CD4-positive, alpha-beta T cell treated with Interleukin-10 for 1 hour (primary cell): ENCODE measurements at places on chromosomes 3 and 15.
A peak's percentile ranks its signal among the peaks of the same experiment; 100 is the strongest.

GRCh38 chr15:88428805-88429605 lies 38.2 kb downstream of the MRPL46 start:
- no peak for DNase-seq

DNA sequence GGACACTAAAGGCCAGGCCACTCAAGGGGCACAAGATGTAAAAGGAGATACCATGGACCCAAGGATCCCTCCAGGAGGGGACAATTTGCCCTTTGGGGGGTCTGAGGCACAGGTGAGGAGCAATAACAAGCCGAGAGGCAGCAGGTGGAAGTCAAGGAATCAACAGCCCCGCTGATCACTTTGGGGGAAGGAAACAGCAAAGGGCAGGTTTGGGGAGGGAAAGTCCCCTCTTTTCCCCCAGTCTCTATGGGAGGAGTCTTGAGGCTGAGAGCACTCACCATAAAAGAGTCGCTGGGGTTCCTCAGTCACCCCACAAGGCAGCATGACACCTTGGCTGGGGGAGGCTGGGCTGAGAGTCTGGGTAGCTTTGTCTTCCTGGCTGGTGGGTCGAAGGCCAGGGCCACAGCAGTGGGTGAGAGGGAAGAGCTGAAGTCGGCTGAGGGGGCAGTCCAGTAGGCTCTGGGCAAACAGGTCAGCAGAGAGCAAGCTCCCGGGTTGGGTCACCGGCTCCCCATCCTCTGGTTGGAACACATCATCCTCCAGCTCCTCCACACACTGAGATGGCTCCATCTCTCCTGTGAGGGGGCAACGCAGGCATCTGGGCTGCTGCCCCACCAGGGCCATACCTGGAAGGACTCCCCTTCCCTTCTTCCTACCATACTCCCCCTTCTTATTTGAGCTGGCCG lies 3.0 kb downstream of the BMF start:
- peak; percentile 63 for DNase-seq

DNA sequence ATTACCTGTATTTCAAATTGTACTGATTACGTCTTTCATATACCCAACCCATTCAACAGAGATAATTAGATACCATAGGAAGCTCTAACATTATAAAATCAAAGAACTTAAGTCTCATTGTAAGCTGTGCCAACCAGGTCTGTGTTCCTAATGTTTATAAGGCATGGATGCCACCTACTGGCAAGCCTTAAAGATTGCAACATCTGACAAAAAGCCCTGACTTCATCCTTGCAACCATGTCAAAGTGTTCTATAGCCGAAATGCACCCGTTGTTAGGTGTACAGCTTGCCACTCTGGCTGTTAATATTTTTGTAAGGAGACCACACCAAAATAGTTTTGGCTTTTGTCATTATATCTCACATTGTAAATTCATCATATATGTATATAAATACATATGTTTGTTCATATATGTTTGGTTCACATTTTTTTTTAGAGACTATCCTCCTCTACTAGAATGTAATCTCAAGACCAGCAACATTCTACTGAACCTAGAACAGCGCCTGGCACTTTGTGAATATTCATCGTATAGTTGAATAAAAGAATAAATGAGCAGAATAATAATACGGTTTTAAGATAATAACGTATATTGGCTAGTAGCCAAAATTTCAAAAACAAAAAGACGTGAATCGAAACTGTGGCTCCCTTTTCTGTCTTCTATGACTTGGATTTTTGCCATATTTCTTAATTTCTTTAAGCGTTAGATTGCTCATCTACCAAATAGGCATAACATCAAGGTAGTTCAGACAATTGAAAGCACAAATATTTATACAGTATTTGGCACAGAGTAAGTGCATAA lies 258.1 kb downstream of the TBL1XR1 start:
- peak; percentile 57 for DNase-seq

DNA sequence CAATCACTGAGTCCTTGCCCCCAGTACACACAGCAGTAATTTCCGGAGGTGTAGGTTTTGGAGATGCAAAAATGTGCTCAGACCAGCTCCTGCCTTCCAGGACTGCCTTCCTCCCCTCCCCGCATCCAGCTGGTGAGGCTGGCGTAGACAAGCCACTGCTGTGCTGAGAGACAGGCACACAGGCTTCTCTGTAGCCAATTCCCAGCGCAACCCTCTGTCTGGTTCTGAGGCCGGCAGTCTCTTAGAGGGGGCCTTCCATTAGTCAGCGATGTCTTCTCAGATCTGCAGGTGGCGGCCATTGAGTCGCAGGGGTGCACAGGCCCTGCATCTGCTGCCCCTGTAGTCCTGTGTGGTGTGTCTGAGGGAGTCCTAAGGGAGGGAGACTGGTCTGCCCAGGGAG lies 114.4 kb downstream of the DNAJB8 start:
- no peak for DNase-seq

GRCh38 chr3:188506446-188506845 lies 352.5 kb downstream of the LPP start:
- DNase-seq = no peak

GRCh38 chr15:82875411-82876003 lies 66.1 kb downstream of the WHAMM start:
- no peak for DNase-seq

- no peak for DNase-seq
These were observed 52.8 kb downstream of the FAM43A start for GRCh38 chr3:194738254-194739093.

- DNase-seq = no peak
These were observed 135.2 kb downstream of the TMCC1 start for GRCh38 chr3:129758306-129758705.

- DNase-seq = no peak
These were observed 118.1 kb upstream of the SLC6A11 start for GRCh38 chr3:10697918-10698317.

DNA sequence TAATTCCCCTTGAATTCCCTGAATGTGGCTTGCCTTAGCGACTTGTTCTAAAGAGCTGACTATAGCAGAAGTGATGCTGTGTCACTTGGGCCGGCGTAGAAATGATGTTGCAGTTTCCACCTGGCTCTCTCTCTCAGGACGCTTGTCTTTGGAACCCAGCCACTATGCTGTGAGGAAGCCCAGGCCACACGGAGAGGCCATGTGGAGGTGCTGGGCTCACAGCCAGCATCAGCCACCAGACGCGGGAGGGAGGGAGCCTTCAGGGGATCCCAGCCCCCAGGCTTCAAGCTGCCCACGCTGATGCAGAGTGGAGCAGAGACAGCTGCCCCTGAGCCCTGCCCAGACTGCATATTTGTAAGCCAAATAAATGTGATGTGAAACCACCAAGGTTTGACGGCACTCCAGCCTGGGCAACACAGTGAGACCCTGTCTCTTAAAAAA lies 18.6 kb downstream of the RNU5B-1 start:
- DNase-seq = no peak

GRCh38 chr15:80906159-80906766 lies 83.4 kb downstream of the MESD start:
- DNase-seq = no peak

GRCh38 chr3:140595295-140595694 lies 82.6 kb upstream of the TRIM42 start:
- no peak for DNase-seq

- no peak for DNase-seq
These were observed 159.5 kb downstream of the PLCH1 start for GRCh38 chr3:155585384-155585783.

- DNase-seq = no peak
These were observed 88.9 kb upstream of the TBC1D5 start for GRCh38 chr3:17831366-17831765.

- DNase-seq = no peak
These were observed 14.5 kb downstream of the PLXND1 start for GRCh38 chr3:129591932-129592331.

GRCh38 chr3:132964266-132964665 lies 73.9 kb upstream of the TMEM108 start:
- no peak for DNase-seq

DNA sequence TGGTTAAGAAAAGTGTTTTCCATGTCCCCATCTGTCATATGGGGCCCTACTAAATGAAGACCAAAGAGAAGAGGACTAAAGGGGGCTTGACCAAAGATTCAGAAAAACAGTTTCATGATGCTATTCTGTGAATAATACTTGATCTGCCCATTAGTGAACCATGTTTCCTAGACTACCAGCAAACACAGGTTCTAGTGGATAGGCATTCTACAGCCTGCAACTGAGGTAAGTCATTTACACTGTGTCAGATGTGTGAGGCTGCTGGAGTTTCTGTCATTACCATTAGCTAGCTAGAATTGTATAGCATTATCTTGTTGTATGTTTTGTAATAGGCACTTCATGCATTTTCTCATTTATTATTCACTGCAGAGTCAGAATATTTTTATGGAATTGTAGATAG lies 6.6 kb downstream of the GPR171 start:
- no peak for DNase-seq

DNA sequence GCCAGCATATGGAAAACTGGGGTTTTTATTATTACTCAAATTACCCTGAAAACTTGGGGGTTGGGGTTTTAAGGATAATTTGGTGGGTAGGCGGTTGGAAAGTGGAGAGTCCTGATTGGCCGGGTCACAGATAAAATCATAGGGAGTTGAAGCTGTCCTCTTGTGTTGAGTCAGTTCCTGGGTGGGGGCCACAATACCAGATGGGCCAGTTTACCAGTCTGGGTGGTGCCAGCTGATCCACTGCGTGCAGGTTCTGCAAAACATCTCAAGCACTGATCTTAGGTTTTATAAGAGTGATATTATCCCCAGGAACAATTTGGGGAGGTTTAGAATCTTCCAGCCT lies 4.9 kb upstream of the ZNF662 start:
- DNase-seq = no peak

GRCh38 chr3:168996622-168997021 lies 666.9 kb downstream of the MECOM start:
- DNase-seq = no peak

- no peak for DNase-seq
These were observed 142.6 kb downstream of the SATB1 start for GRCh38 chr3:18282507-18282906.

- no peak for DNase-seq
These were observed 60.9 kb upstream of the THSD4 start for GRCh38 chr15:71054286-71054952.

DNA sequence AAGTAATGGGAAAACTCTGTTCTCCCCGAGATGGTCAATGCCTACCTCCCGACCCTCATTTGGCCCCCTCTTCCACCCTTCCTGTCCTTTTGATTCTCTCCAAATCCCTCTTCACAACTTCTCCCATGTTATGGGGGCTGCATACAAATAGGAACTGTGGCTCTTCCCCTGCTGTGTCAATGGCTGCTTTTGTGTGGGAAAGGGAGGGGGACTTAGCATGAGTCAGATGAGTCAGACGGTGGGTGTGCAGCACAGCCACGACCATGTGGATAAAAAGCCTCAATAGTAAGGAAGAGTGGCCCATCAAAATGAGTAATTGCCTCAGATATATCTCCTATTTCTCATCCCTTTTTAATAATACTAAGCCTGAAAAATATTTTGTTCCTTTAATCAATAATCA lies 31.9 kb downstream of the SPATA16 start:
- DNase-seq = no peak

- no peak for DNase-seq
These were observed 2.2 kb upstream of the CD86 start for GRCh38 chr3:122052968-122053367.

GRCh38 chr3:42755681-42756578 lies 17.1 kb downstream of the CCDC13 start:
- DNase-seq = peak; percentile 32

- no peak for DNase-seq
These were observed at the start of gene DNAJB8 for GRCh38 chr3:128466840-128467541. DNAJB8 (minus strand) TSS chr3:128466890; CDS start chr3:128463245, 3,645 bp downstream.

DNA sequence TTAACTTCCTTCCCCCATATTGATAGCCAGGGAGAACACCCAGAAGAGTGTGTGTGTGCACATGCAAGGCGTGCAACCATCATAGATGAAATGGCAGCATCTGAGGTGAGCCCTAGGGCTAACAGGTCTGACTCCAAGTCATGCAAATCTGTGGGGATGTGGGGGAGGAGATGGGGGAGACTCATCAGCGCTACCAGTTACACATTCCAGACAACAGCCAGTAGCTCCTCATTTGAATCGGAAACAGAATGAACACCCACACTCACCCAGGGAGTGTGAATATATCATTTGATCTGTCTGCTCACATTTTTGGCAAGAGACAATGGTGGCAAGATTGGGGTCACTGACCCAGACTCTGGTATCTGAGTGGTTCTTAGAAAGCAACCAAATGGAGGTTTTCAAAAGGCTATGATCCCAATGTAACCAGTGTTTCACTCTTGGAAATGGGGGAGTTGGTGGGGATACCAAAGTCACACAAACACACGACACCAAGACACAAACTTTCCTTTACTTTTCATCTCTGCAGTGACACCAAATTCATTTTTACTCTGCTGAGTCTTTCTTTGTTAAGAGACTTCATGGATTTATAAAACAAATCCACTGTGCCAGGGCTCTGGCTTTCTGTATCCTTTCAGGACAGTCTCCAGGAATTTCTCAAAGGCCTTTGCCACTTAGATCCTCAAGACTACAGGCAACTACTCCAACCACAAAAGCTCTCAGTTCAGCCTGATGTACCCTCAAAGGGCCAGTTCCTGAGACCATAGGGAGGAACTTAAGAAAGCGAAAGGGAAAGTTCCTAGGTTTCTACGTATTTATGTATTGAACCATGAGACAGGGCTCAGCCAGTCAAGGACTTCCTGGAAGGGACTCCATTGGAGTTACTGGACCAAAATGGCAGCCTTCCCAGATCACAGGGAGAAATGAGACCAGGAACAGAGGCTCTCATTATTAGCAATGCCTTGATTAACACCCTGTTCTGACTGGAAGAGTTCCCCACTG lies 2.2 kb downstream of the CDCP1 start:
- no peak for DNase-seq

- DNase-seq = no peak
These were observed 77.8 kb downstream of the FEZF2 start for GRCh38 chr3:62295571-62295970.

DNA sequence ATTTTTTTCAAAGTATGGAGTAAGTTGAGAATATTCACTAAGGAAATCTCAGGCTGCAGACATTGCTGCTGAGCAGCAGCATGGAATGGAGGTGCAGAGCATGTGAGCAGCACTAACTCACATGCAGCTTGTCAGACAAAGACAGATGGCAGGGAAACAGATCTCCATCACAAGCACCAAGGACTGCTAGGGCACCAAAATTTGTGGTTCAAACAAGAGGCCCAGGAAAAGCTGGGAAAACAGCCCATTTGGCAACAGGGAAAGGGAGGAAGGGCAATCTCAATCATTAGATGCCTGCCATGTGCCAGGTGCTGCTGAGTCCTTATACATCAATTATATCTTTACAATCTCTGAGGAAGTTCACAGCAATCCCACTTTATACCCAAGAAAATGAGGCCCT lies 47.2 kb upstream of the EIF1B start:
- DNase-seq = no peak

- DNase-seq = peak; percentile 54
These were observed 460 bp upstream of the ZMAT3 start for GRCh38 chr3:179072100-179072438.

DNA sequence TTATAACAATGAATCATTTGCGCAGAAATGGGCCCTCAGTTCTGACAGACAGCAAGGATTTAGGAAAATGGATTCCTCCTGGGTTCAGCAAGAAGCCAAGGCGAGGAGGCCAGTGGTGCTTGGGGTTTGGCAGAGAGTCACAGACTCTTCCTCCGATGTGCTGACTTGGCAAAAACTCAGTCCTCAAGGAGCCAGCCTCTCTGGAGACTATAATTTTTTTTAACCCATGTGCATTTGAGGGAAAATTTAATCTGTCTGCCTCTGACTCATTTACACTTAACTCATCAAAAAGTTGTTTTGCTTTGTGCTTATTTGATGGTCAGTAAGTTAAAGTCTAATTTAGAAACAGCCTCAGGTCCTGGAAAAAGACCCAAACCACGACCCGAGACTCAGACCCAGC lies 34.2 kb upstream of the SLC24A5 start:
- DNase-seq = no peak
